ENCODE measurements at places on chromosomes 12 and 14. TPM values are rescaled to one million over a fixed set of nuclear protein-coding genes. Genes with fewer than 3 reads are reported as not detected.

Gene SPATA7
- 5.9 TPM for total RNA-seq

Gene IFNG-AS1
- total RNA-seq: not detected

Gene OR4N5
- not detected for total RNA-seq

Gene DACT1
- total RNA-seq: 1.7 TPM

Gene PPP1R1A
- total RNA-seq: not detected

Gene TMBIM6
- 242 TPM for total RNA-seq

Gene PTPRO
- total RNA-seq: not detected

Gene SCN8A
- total RNA-seq: 2.4 TPM

Gene GZMH
- not detected for total RNA-seq

Gene TRMT61A
- 8.5 TPM for total RNA-seq

Gene RNFT2
- total RNA-seq: 10.9 TPM

Gene CAPZA3
- total RNA-seq: not detected

Gene BCL2L2
- total RNA-seq: 7.6 TPM

Gene TMEM63C
- total RNA-seq: 0.98 TPM

Gene SLCO1B1
- 0.81 TPM for total RNA-seq

Gene DDIT3
- 45.3 TPM for total RNA-seq

Gene DAAM1
- 2.8 TPM for total RNA-seq

Gene TNS2
- 24.5 TPM for total RNA-seq

Gene CIT
- total RNA-seq: 25.2 TPM

Gene ACSM4
- total RNA-seq: not detected

Gene ATP5MC2
- total RNA-seq: 393 TPM

Gene LBHD2
- not detected for total RNA-seq

Gene ZNF384
- total RNA-seq: 6.4 TPM

Gene SERPINA4
- not detected for total RNA-seq

Gene EML5
- 0.24 TPM for total RNA-seq

Gene RARG
- total RNA-seq: 25.0 TPM

Gene CLEC4A
- not detected for total RNA-seq

Data from A172 (cell line).